ENCODE measurements at places on chromosomes 3 and 15. TPM values are rescaled to one million over a fixed set of nuclear protein-coding genes. Genes with fewer than 3 reads are reported as not detected.

Gene ARHGAP31
- not detected for total RNA-seq

GRCh38 chr15:66670175-66670574 lies 31.9 kb upstream of the SMAD6 start:
- no peak for DNase-seq

GRCh38 chr3:105564546-105565288 lies 198.0 kb downstream of the ALCAM start:
- DNase-seq = no peak

GRCh38 chr3:167102071-167102470 lies 278.0 kb downstream of the ZBBX start:
- no peak for DNase-seq

DNA sequence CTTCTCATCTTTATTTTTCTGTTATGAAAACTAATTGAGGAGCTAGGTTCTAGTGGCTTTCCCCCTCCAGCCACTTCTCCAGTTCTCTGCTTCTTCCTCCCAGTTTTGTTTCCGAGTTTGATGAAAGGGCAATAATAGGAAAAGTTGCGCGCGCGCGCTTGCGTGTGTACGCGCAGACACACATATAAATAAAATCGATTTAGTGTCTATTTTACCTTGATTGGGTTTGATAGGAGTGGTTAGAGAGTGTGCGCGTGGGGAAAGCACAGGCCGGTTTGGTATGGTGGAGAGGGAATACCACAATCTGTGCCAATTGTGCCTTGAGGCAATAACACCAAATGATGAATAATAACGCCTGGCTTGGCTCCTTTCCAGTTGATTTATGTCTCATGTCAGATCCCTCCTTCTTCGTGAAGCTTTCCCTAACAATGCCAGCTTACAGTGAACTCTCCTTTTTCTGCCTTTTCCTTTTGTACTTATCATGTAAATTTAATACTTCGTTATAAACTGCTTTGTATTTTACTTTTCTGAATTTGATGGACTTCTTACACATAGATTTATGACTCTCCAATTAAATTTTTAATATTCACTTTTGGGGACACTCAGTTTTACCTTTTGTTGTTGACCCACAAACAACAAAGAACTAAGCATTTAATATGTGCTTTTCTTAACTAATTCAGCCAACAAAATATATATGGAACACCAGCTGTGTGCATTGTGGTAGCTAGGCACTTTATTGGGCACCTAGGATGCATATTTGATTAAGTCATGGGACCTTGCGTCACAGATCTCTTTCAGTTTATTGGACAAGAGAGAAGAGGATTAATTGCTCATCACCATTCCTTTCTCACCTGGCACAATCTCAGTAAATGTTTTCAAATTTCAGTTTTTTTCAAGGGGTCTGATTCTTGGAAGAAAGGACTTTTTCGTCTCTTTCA lies 1.7 kb downstream of the TIPARP start:
- DNase-seq = peak; percentile 39

DNA sequence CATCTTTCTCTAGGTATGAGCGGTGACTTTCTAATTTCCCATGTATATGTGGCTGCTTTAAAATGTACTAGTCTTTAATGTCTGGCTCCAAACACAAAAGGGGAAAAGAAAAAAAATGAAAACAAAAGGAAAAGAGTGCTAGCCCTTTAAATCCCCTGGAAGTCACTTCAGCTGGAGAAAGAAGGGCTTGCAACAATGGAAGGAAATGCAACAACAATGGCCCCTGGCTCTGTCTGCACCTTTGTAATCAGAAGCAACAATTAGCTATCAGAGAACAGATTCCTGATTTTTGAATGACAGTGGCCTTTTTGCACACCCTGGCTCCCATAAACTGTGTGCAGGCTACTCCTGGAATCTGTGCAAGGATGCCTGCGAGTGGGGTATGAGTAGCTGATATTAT lies 591.2 kb downstream of the FHIT start:
- no peak for DNase-seq

Gene GABRR3
- not detected for total RNA-seq

Gene BUB1B
- 86.8 TPM for total RNA-seq

DNA sequence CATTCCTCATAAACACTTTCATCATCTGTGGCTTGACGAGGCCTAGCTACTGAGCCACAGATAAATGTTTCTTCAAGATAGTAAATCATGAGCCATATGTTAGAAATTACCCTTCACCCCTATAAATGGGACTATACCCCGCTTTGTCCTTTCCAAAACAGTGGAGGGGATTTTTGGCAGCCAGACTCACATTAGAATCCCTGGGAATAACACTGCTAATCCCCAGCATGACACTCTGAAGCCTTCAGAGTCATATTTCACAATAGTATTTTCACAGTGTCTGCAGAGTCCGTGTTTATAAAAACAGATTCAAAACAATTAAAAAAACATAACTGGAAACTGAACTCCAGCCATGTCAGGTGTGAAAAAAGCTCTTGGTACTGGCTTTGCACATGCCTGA lies 271.6 kb downstream of the ERC2 start:
- no peak for DNase-seq

Gene VGLL3
- total RNA-seq = not detected

Gene LYZL4
- total RNA-seq = not detected

GRCh38 chr15:69459066-69459465 lies 6.4 kb downstream of the RPLP1 start:
- DNase-seq = no peak

Data from G401 (cell line).